ENCODE measurements at places on chromosomes 4 and X. TPM values are rescaled to one million over a fixed set of nuclear protein-coding genes. Genes with fewer than 3 reads are reported as not detected.

Gene F8A1
- 9.3 TPM for polyA plus RNA-seq

Gene PNMA6A
- 1.3 TPM for polyA plus RNA-seq

Gene MGST2
- 51.5 TPM for polyA plus RNA-seq

Gene UGT8
- polyA plus RNA-seq: 11.5 TPM

Gene TCEAL1
- polyA plus RNA-seq: 40.5 TPM

Gene CT45A7
- polyA plus RNA-seq: not detected

Gene SNX25
- polyA plus RNA-seq: 13.8 TPM
